ENCODE measurements at places on chromosomes 4 and X.

- DNase-seq = no peak
These were observed 2.8 kb downstream of the SFRP2 start for GRCh38 chr4:153785910-153786721.

DNA sequence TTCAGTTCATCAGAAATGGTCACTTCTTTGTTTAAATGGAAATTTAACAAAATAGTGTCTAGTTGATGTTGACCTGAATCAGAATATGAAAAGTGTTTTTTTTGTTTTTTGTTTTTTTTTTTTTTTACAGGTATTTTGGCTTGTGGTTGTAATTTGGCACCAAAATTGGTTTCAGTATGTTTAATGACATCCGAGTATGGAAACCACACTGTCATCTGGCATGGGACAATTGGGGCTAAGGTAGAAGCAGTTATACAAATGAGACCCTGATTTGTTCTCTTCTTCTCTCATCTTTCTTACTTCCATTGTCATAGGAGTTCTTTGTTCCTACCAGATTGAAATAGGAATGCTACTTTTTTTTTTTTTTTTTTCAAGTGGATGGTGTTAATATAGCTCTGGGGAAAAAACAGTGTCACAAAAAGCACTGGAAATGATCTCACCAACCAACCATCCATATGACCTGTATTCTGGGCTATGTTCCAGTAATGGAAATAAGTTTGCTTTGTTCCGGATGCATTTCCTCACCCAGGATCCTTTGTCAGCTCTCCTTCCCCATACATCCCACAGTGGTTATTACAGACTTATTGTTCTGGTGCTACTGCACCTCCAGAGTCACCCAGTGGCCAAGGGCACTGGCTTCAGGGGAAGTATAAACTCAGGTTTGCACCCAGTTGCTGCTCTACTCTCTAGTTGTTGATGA lies 95.8 kb downstream of the ATXN3L start:
- no peak for DNase-seq

- no peak for DNase-seq
These were observed 28.7 kb downstream of the ADH6 start for GRCh38 chr4:99190336-99190735.

DNA sequence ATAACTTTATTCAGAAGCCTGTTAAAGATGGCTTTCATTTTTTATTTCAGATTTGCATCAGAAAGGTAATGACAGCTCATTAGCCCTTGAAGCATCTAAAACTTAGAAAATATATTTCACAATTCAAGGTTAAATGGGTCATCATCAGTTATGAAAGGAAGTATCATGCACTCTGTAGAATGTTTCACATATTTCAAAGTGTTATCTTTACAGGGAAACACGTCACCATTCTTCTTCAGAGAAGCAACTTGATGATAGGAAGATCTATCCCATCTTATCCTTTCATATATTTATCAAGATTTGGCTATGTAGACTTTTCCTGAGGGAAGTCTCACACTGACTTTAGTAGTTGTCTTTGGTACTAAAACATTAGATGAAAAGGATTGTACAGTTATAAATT lies 277.8 kb downstream of the TENM3 start:
- no peak for DNase-seq

DNA sequence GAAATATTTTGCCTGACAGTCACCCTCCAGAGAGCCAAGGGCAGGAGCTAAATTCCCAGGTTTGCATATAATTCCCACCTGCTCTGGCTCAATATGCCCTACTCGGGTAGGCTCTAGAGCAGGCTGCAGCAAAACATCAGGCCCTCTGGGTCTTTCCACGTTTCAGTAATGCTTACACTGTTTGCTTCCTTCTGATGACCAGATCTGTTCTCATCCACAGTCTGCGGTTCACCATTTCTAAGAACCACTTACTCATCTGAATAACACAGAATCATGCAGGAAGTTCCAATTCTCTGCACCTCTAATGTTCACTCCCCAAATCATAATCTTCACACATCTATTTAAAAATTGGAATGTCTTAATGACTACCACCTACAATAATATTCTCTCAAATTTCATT lies 141.4 kb downstream of the PPP3CA start:
- no peak for DNase-seq

DNA sequence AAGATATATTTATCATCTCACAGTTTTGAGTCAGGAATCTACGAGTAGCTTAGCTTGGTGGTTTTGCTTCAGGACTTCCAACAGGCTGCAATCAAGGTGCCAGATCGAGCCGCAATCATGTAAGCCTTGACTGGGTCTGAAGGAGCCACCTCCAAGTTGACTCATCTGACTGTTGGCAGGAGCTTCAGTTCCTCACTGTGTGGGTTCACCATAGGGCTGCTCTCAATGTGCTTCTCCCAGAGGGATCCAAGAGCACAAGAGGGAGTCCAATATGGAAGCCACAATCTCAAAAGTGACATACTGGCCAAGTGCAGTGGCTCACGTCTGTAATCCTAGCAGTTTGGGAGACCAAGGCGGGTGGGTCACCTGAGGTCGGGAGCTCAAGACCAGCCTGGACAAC lies 26.5 kb downstream of the DCHS2 start:
- DNase-seq = no peak

- DNase-seq = no peak
These were observed 1506.8 kb downstream of the PCDH18 start for GRCh38 chr4:136025540-136025939.

DNA sequence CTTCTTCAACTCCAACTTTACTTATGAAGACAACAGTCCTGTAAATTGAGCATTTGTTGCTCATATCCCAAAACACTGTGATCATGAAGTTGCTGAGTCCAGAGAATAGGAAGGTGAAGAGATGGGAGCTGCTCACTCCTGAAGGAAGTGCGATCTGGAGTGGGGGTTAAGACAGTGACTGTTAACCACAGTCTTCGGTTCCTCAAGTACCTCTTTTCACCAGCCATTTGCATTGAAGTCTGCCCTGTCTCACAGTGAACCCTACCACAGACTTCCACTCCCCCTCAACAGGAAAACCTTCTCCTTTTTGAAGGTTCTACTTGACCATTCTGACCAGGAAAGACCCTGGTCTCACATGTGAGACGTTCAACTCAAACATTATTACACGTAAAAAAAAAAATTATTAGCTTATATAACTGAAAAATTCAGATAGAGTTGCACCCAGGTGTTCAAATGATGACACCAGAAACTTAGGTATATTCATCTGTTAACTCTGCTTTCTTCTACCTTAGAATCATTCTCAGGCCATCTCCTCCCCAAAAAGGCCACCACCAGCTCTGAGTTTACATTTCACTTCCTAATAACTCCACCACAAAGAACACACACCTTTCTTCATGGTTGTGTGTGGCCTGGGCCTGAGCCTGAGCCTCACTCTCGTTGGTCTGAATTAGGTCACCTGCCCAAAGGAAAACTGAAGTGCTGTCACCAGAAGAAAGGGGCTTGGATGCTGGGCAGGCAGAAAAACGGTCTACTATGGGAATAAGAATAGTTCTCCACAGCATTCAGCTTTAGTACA lies 199.2 kb downstream of the DCTD start:
- no peak for DNase-seq

DNA sequence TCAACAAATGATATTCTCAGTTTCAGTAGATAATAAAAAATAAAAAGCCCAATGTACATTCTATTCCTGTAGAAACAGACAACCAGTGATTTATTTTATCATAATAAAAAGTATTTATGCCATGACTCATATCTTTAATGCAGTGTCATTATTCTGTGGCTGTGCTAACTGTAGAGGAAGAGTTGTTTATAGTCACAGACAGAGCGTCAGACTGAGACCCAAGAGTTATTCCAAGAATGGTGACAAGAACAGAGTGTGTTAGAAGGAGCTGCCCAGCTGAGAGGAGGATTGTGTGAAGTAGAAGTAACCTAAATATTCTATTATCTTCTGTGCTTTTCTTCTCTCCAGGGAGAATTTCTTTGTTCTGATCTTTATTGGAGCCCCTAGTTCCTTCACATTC lies 210.7 kb downstream of the PPP1R2C start:
- DNase-seq = no peak

DNA sequence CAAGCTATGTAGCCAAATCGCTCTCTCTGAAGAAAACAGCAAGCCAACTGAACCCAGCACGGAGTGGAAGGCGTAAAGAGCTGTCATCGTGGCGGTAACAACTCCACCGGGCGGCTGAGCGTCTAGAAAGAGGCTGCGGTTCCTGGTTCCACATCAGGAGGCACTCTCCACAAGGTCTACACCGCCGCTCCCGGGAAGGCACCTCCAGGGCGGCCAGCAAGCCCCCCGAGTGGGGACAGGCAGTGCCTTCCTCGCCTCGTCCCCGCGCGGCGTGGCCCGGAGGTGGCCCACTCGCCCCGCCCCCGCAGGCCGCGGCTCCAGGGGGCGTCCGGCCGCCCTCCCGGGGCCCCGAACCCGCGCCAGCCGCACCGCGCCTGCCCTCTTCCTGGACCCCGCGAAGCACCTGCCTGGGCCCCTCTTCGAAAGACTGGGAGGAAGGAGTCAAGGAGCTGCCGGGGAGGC lies 755 bp downstream of the KLHL8 start:
- peak; percentile 59 for DNase-seq

- DNase-seq = no peak
These were observed 518.6 kb downstream of the RPA4 start for GRCh38 chrX:97402333-97402732.

DNA sequence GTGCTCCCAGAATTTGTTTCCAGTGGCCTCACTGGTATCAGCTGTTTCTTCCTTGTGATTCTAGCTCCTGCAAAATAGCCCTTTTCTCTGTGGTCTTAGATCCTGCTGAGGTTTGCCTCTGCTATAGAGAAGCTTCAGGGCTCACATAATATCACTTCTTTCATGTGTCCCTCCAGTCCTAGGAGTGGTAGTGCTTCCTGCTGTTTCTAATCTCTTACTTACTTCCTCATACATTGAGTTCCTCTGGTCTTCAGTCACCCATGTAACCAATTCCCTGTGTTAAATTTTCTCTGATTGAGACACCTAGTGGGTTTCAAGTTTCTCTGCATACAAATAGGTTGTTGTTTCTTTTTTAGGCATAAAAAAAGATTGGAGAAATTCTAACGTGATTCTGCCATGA lies 1567.9 kb downstream of the ARAP2 start:
- no peak for DNase-seq

DNA sequence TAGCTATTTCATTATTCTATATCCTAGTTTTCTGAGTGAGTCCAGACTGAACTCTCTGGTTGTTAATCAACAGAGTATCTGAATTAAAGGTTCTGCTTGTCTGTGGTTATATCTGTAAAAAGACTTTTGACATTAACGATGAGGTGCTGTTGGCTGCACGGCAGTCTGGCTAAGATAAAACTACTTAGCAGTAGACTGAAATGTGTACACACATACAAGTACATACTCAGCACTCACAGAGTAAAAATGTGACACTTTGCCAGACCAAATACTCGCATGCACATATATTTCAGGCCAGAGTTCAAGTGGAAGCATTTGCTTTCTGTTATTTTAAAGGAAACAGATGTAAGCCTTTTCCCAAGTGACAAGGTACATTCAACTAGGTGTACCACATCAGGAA lies 80.5 kb downstream of the PRDM5 start:
- DNase-seq = no peak

DNA sequence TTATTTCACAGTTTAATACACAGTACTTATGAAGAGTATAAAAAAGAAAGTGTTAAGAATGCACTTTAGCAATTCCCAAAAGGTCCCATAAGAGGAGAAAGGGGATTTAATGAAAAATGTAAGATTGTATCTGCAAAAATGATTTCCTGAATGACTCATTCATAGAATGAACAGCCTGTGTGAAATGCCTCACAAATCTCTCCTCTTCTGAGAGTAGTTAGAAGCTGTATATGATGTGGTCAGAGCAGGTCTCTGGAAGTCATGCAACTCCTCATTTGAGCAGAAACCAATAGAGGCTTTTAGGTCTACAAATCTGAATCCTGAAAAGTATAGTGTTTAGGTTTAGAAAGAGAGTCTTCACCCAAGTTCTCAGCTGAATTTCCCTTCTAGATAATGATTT lies 381.3 kb upstream of the INTU start:
- DNase-seq = no peak

DNA sequence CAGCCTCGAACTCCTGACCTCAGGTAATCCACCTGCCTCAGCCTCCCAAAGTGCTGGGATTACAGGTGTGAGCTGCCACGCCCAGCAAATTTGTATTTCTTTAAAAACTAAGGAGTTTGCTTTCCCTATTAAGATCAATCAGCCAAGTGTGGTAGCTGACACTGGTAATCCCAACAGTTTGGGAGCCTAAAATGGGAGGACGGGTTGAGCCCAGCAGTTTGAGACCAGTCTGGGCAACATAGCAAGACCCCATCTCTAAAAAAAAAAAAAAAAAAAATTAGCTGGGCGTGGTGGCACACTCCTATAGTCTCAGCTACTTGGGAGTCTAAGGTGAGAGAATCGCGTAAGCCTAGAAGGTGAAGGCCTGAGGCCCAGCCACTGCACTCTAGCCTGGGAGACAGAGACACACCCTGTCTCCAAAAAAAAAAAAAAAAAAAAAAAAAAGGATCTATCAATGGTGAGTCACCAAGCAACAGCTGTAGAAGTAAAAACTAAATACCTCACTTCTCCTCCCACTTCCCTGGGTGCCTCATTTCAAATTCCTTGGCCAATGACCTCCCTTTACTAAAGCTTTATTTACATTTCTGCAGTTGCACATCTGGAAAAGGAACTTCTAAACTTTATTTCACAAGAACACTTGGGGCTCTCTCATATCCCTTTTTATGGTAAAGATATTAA lies 54.5 kb downstream of the LDB2 start:
- no peak for DNase-seq

GRCh38 chrX:129522184-129523078 lies 859 bp downstream of the SMARCA1 start:
- DNase-seq = peak; percentile 15
